ENCODE measurements at places on chromosomes 12 and 14.
A peak's percentile ranks its signal among the peaks of the same experiment; 100 is the strongest.

- no peak for DNase-seq
Observed at GRCh38 chr12:38745601-38746000, 159.8 kb downstream of the CPNE8 start.

GRCh38 chr14:100747021-100747586, 20.4 kb downstream of the DLK1 start:
- peak; percentile 97 for DNase-seq

DNA sequence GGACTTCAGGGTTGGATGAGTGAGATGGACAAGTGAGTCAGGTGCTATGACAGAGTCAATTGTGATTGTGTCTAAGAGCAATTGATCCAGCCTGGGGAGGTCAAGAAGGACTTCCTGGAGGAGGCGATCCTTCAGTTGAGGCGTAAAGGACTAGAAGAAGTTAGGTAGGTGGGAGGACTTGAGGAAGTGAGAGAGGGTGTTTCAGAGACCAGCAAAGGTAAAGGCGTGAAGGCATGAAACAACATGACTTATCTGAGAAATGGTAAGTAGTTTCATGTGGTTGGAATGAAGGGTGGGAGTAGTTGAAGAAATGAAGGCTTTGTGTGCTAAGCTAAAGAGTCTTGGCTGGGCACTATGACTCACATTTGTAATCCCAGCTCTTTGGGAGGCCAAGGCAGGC, 48.9 kb upstream of the PPP1CC start:
- DNase-seq = no peak

GRCh38 chr14:64826333-64826732, 53.4 kb downstream of the SPTB start:
- no peak for DNase-seq

- DNase-seq = no peak
Observed at GRCh38 chr12:122327494-122328385, 61.4 kb upstream of the VPS33A start.

DNA sequence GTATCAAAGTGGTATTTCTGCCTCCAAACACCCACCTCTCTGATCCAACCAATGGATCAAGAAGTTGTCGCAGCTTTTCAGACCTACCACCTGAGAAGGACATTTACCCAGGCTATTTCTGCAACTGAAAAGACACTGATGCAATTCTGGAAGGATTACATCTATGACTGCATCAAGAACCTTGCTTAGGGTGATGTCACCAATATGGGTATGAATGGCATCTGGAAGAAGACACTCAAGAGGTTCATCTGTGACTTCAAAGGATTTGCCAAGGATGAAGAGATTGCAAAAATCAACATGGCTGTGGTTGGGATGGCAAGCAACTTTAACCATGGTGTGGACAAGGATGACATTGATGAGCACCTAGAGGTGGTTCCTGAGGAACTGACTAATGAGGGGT, 154.2 kb downstream of the PCNX1 start:
- no peak for DNase-seq

DNA sequence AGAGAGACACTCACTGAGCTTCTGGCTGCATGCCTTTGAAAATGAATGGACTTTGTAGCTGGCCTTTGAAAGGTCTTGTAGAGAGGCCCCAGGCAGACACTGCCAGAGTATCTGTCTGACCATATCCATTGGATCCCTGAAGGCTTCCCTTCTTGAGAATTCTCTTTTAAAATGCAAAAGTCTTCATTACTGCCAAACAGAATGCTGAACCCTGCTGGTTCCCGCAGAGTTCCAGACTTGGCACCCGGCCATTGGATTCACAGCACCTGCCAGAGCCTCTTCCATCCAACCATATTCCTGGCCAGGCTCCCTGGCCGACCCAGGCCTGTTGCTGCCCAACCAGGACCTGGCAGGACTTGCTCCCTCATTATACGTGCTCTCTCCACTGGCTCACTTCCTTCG, 182.5 kb downstream of the GXYLT1 start:
- no peak for DNase-seq

DNA sequence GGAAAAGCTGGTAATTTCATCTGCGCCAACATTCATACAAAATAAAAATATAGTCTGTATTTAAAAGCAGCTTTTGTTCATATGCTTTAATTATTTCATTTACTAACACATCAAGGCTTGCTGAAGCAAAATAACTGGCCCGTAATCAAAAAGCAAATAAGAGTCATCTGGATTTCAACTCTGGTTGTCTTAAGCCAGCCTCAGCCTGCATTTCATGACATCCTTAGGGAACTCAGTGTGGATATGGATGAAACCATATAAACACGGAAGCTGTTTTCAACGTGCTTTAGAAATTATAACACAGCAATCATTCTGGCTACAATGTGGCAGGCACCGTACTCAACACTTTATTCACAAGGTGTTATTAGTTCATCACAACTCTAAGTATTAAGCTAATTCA, 852 bp downstream of the COX16 start:
- no peak for DNase-seq

DNA sequence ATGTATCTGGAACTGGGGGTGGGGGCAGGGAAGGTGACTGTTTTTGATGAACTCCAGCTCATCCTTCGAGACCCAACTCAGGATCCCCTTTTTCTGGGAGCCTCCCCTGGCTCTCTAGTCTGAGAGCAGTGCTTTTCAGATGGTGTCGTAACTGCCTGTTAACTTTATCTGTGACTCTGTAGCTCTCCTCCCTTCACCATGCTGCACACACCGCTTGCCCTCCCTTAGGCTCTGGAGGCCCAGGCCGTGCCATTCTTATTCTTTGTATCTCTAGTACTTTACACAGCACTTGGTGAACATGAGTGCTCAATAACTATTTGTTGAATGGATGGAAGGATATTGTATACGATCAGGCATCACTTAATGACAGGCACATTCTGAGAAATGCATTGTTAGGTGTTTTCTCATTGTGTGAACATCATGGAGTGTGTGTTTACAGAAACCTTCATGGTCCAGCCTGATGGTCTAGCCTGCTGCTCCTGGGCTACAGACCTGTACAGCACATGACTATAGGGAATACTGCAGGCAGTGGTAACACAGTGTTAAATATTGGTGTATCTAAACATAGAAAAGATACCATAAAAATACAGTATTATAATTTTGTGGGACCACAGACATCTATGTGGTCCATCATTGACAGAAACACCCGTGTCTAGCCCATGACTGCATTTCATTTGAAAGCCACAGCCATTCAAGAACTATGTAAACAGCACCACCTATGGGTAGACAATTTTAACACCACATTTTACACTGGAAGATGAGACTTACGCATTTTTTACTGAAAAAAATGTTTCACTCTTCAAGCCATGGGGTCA, 91.8 kb downstream of the EML1 start:
- peak; percentile 50 for DNase-seq

DNA sequence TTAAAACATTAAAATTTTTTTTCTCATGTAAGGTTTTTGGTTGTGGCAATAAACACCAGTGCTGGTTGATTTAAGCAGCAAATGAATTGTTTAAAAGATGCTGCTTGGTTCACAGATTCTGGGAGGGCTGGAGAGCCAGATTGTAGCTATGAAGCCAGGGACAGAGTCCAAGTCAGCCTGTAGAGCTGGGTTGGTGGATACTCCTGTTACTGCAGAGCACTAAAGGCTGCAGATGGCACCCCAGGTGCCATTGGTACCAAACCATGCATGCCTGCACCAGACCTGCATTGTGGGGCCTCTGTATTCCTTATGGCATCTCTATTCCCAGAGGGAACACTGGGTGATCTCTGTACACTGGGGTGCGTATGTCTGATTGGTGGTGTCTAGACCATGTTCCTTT, 113.3 kb downstream of the SNAPC1 start:
- no peak for DNase-seq

DNA sequence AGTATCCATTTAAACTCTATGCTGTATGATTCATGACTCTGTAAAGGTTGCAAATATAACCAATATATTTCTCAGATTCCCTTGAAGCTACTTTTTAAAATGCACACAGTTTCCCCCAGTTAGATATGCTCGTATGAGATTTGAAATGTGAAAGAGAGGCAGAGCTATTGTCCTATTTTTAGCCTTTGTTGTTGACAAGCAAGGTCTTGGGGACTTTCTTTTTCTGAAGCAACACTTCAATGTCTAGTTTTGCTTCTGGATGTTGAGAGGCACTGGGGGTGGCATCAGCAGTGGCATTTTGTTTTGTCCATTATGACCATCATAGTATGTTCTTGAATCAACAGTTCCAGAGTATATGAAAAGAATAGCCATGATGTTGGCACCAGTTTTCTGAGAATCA, 63.4 kb downstream of the ASCL1 start:
- no peak for DNase-seq

- no peak for DNase-seq
Observed at GRCh38 chr12:64491718-64492117, 39.8 kb downstream of the TBK1 start.

GRCh38 chr12:127044836-127045235, 1222.1 kb upstream of the TMEM132C start:
- no peak for DNase-seq

DNA sequence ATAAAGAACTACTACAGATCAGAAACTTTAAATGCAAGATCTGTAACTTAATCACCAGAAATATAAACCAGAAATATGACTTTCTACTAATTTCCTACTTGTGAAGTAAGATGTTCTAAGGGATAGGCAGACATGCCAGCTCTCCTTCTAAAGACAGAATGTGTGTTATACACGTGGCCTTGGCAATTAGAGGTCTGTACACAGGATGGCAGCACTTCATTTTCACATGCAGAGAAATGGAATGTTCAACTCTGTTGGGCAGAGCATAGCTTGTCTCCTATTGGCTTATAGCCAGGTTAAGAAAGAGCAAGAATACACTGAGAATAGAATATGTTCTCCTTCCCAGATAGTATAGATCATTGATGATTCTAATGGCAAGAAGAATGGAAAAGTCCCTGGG, 403.8 kb downstream of the DAD1 start:
- DNase-seq = no peak

DNA sequence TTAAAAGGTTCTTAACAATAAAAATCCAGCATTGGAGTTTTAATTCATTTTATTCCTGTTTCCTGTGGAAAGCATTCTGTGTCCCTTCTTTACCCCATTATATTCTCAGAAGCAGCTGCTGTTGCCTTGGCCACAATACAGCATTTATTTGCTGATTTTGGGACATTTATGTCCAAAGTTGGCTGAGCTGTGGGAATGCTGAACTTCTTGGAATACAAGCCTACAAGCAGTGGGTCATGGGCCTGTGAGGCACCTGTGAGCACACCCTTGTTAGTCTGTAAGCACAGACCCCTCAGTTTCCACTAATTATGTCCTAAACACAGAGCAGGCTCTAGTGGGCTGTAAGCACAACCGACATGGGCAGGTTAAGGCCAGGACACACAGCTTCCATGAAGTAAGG, 122.2 kb upstream of the IGF1 start:
- no peak for DNase-seq

DNA sequence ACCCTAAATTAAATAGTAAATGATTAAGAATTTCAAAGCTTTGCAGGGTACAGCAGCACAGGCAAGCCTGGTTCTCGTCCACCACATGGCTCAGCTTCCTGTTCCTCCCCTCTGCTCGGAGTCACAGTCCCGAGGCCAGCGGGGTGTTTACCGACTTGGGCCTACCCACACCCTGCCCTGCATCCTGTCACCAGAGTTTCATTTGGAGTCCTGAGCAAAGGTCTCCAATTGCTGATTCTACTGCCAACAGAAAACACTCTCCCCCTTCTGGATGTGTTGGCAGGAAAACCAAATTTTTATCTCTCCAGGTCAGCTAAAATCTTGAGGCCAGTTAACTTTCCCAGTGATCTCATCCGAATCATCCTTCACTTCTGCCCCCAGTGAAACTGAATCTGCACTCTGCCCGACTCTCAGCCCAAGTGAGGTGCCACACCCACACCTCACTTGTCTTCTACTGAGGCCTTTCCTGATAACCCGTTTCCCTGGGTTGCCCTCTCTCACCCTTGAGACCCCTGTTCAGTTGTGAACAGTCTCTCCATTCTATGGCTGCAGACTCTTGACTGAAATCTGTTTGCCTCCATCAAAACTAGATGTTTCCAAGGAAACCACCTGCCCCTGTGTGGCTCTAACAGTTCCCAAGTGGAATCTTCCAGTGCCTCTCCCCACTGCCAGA, 71.2 kb downstream of the VCPKMT start:
- DNase-seq = peak; percentile 63

- DNase-seq = no peak
Observed at GRCh38 chr12:100289038-100289437, 22.1 kb downstream of the SCYL2 start.

- DNase-seq = peak; percentile 87
Observed at GRCh38 chr12:11823043-11823442, 173.6 kb downstream of the ETV6 start.

DNA sequence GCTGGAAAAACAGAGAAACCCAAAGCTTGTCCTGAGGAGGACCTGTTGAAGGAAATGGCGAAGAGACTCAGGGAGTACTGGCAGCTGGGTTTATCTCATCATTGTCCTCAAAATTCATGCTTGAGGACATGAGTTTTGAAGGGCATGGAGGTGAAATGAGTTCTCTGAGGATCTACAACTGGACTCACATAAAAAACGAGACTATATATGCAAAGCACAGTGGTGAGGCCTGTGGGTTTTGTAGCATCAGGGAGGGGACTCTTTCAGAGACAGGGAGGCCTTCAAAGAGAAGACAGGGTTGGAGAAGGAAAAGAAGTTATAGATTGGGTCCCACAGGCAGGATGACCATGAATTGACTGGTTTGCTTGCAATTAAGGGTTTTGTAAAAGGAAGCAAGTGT, 71.3 kb upstream of the SCN8A start:
- no peak for DNase-seq
